Activated naive CD4-positive, alpha-beta T cell treated with anti-CD3 and anti-CD28 coated beads for 36 hours (primary cell): ENCODE measurements at places on chromosomes 4 and X. TPM values are rescaled to one million over a fixed set of nuclear protein-coding genes. Genes with fewer than 3 reads are reported as not detected.

Gene CDS1
- 0.17 TPM for total RNA-seq

GRCh38 chr4:3660928-3661515 lies 105.2 kb upstream of the ADRA2C start:
- no peak for DNase-seq

GRCh38 chr4:176387571-176387970 lies 67.8 kb downstream of the SPCS3 start:
- no peak for DNase-seq

- DNase-seq: no peak
Observed at GRCh38 chrX:34915463-34916225, 27.0 kb upstream of the FAM47B start.

GRCh38 chr4:41325901-41326300 lies 69.2 kb downstream of the UCHL1 start:
- no peak for DNase-seq

DNA sequence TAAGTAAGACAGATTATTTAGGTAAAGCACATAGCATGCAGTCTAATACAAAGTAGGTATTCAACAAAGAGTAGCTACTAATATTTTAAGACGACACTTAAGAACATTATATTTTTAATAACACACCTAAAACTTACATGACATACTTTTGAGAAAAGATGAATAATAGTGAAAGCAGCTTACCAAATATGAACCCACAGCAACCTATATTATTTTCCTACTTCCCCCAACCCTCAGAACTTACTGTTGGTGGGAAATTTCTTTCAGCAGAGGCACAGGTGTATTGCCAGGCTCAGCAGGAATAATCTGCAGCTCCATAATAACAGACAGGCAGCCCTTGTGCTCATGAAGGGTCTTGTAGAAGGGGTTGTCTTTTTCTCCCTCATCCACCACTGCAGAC lies 498.9 kb downstream of the GLUD2 start:
- no peak for DNase-seq

GRCh38 chrX:72609313-72609712 lies 36.7 kb upstream of the HDAC8 start:
- DNase-seq: no peak

DNA sequence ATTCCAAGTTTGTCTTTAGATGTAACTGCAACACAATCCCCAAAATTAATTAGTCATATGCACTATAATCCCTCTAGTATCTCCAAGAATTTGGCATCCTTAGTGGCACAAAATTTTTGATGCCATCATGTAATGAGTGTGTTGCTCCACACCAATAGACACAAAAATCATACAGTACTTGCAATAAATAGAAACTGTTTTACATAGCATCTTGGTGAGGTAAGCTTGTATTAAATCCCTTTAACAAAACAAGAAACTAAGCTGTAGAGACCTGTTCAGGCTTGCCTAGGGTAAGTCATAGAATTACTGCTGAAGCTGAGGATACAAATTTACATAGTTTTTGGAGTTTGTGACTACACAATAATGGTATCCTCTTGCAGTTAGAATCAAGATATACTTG lies 64.5 kb upstream of the PRSS12 start:
- DNase-seq: no peak

Gene DNAAF6
- not detected for total RNA-seq

DNA sequence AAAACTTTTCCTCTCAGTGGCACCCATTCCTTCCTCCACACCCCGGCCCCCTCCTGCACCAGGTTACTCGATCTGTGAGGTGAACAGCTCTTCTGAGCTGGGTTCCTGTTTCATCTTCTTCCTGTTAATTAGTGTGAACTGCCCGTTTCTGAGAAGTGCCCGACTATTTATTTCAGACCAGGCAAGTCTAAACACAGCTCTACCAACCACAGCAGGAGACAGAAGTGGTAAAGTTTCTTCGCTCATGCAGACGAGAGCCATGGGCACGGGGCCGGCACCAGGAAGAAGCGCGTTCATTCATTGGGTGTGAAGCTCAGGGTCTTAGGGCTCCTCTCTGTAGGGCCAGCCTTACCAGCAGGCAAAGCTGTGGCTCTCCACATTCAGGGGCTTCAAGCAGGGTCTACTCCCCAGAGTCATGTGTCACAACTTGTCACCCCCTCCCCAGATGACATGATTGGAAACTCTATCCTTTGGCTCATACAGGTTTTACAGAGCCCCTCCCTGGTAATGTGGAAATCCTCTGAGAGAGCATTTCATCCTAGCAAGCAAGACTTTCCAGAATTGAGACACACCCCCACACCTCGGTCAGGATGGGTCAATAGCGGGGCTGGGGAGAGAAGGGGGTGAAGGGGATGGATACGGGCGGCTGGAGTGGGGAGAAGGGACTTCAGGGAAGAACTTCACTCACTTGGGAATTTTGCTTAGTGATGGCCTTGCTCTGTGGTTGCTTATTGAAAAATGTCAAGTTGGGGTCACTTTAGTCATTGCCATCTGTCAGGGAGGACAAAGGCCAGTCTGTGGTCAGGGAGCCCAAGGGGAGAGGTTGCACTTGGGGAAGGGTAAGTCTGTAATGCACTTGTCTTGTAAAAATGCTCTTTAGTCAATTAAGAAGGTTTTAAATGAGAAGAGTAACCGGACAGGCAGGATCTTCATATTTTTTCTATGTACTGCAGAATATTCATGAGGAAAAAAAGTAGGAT lies 121.6 kb upstream of the TRIM2 start:
- no peak for DNase-seq

DNA sequence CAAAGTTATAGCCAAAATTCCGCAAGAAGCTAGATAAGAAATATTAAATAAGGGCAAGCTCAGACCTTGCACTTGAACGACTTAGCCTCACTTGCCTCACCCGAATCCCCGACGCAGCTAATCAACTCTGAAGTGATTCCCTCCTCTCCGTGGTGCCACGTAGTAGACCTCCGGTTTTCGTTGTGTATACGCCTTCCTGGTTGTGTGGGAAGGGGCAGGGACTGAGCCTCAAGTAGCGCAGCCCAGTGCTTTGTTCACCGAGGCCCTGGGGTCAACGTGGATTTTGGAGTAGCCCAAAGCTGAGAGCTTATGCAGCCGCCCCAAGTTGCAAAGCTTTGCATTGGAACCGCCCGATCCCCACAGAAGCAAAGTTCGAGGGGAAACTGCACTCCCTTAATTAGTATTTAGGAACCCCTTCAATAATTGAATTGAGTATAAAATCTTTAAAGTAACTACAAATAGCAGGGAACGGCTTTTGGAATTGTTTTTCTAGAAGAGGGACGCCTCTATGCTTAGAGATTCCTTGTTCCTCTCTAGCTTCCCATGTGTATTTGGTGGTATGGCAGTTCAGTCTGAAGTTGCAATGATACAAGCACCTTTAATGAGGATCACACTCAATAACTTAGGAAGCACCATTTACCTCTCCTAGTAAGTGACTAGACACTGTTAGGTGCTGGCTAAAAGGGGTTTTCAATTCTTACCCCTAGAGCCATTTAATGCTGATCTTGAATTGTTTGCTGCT lies 55.7 kb downstream of the LINC00632 start:
- no peak for DNase-seq

GRCh38 chr4:6197433-6198174 lies 2.7 kb downstream of the JAKMIP1 start:
- DNase-seq: no peak

DNA sequence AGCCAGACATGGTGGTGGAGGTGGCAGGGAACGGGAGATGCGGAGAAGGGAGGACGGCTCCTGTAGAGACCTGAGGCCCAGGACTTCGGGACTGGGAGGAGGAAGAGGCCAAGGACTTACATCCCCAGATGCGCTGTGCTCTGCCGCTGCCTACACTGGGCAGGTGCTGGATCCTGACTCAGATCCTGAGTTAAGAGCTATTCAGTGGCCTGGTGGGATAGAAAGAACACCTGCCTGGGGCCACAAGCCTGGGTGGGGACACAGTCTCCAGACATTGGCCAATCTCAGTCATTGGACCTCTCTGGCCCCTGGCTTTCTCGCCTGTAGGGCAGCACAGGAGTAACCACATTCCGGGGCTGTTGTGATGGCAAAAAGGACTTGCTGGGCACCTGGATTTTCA lies 10.9 kb upstream of the MSX1 start:
- DNase-seq: no peak

DNA sequence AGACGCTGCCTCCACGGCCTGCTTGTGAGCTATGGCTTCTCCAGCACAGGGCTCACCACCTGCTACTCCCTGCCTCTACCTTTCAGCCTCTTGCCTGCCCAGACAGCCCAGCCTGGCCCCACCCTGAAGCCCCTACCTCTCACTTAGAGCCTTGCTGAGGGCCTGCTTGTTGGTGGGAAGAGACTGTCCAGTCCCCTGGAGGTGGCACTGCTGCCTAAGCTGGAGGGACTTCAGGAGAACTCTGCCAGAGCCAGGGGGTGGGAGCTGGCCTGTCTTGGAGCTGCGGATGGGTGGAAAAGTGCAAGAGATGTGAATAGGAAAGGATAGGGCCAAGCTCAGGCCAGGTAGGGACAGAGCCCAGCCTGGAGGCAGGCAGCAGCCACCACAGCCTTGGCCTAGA lies 2.7 kb upstream of the ZNF185 start:
- DNase-seq: no peak

DNA sequence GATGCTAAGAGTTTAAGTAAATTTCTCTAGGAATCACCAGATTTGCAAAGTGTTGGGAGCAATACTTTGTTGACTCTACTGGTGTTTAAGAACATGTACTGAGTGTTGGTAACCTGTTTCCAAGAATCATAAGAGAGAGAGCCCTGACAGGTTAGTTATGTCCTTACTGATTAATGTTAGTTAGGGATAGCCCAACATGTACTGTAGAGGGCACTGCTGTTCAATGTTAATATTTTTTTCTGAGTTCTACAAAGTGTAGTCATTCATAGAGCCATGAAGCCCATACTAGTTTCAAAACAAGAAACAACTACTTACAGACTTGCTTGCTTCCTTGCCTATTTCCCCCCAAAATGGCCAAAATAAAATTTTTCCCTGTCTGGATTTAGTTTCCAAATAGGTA lies 11.9 kb downstream of the TMPRSS11D start:
- no peak for DNase-seq
